ENCODE measurements at places on chromosomes 7 and 10. TPM values are rescaled to one million over a fixed set of nuclear protein-coding genes. Genes with fewer than 3 reads are reported as not detected.
A peak's percentile ranks its signal among the peaks of the same experiment; 100 is the strongest.

Gene ERVW-1
- total RNA-seq, result not detected

Gene GLI3
- total RNA-seq, result not detected

Gene SPDYE2
- 0.47 TPM for total RNA-seq

Gene C10orf120
- total RNA-seq, result not detected

Gene EFCAB10
- total RNA-seq, result not detected

Gene STEAP1B
- total RNA-seq, result 8.8 TPM

Gene NUTM2E
- 0.63 TPM for total RNA-seq

Gene INPP5A
- 93.9 TPM for total RNA-seq

DNA sequence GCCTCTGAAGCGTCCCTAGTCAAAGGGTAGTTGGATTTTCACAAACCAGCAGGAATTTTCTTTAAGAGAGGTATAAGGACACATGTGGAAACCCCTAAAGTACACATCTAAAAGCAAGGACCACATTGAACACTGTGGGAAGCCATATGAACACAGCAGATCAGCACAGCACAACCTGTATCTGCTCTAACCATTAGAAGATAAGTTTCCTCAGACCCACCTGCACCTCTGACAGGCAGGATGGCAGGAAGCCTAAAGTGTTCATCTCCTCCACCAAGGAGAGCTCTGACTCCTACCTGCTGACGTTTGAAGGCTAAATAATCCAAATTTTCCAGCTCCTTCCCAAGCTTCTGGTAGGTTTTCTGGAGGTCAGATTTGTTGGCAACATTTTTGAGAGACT lies 174.4 kb downstream of the CTNNA3 start:
- H3K27me3 ChIP-seq, result no peaks in the 10 kb centered on the region
- DNase-seq, result no peak
- no peak overlapping the region for H3K27ac ChIP-seq
- H3K4me1 ChIP-seq, result no peaks in the 10 kb centered on the region
- H3K4me3 ChIP-seq, result no peak overlapping the region
- H3K36me3 ChIP-seq, result no peaks in the 10 kb centered on the region

DNA sequence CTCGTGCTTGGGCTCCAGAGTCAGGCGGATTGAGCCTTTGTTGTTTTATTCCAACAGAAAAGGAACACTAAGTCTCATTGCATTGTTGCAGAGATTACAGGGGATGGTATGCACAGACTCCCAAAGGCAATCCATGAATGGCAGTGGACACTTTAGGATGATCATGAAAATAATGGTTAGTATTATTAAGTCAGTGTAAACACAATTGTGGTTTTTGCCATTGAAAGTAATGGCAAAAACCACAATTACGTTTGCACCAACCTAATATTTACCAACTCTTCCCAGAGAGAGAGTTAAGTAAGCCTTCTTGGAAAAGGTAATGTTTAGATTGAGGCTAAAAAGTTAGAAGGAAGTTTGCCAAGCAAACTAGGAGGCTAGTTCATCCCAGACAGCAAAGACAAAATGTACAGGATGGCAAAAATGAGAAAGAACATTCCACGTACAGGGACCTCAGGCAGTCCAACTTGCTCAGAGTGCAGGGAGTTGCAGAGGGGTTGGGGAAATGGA lies 72.9 kb upstream of the AMPH start:
- DNase-seq, result no peak
- H3K4me1 ChIP-seq, result no peaks in the 10 kb centered on the region
- H3K4me3 ChIP-seq, result no peak overlapping the region
- peaks cover 9% of the 10 kb centered on the region for H3K27me3 ChIP-seq
- H3K27ac ChIP-seq, result no peak overlapping the region

DNA sequence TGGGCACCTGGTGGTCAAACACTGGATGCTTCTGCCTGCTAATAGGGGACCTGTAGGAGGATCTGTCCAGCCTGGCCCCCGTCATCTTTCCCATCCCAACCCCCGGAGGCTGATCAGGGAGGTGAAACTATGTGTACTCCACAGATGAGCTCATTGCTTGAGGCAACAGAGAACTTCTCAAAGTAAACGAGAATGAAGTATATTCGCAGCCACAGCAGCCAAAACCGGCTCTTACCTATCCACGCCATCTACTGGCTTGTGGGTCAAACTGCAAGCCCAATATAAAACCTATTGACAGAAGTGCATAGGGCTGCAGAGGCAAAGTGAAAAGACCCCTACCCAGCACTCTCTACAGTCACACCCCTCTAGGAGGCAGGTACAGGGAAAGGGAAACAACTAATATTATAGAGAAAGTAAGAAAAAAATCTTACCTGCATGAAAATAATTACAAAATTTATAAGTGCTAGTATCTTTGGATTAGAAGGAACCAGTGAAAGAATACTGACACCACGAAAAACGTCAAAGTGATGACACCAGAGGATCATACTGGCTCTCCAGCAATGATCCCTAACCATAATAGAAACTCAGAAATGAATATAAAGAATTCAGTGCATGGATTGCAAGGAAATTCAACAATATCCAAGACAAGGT lies 973.5 kb downstream of the ANKRD7 start:
- DNase-seq, result peak; percentile 10
- H3K4me3 ChIP-seq, result no peak overlapping the region
- no peaks in the 10 kb centered on the region for H3K4me1 ChIP-seq

DNA sequence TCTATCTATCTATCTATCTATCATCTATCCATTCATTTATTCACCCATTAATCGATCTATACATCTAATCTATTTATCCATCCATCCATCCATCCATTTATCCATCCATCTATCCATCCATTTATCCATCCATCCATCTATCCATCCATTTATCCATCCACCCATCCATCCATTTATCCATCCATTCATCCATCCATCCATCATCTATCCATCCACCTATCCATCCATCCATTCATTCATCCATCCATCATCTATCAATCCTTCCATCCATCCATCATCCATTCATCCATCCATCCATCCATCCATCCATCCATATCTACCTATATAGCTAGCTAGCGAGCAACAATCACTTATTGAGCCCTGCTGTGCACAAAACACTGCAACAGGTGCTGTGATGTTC lies 953.1 kb upstream of the ZNF722 start:
- no peak overlapping the region for H3K4me3 ChIP-seq
- no peak for DNase-seq
- H3K4me1 ChIP-seq, result no peaks in the 10 kb centered on the region

- no peaks in the 10 kb centered on the region for H3K27me3 ChIP-seq
- H3K4me1 ChIP-seq, result no peaks in the 10 kb centered on the region
- no peak overlapping the region for H3K4me3 ChIP-seq
- DNase-seq, result no peak
- no peak overlapping the region for H3K27ac ChIP-seq
Measured at GRCh38 chr7:39172137-39172536, 194.4 kb downstream of the POU6F2 start.

GRCh38 chr10:94361171-94361794 lies 1.5 kb downstream of the NOC3L start:
- peak; percentile 24 for DNase-seq
- peaks cover 26% of the 10 kb centered on the region for H3K36me3 ChIP-seq
- H3K27ac ChIP-seq, result no peak overlapping the region
- no peaks in the 10 kb centered on the region for H3K27me3 ChIP-seq

- no peak overlapping the region for H3K4me3 ChIP-seq
- no peaks in the 10 kb centered on the region for H3K27me3 ChIP-seq
- DNase-seq, result peak; percentile 38
- no peaks in the 10 kb centered on the region for H3K4me1 ChIP-seq
- no peaks in the 10 kb centered on the region for H3K36me3 ChIP-seq
Measured at GRCh38 chr10:115129752-115130151, 36.6 kb downstream of the ATRNL1 start.

GRCh38 chr10:121406823-121407545 lies 191.3 kb downstream of the FGFR2 start:
- H3K27ac ChIP-seq, result no peak overlapping the region
- H3K36me3 ChIP-seq, result no peaks in the 10 kb centered on the region
- H3K27me3 ChIP-seq, result no peaks in the 10 kb centered on the region
- no peak overlapping the region for H3K4me3 ChIP-seq
- H3K4me1 ChIP-seq, result no peaks in the 10 kb centered on the region
- no peak for DNase-seq

- no peaks in the 10 kb centered on the region for H3K27me3 ChIP-seq
- no peaks in the 10 kb centered on the region for H3K36me3 ChIP-seq
- DNase-seq, result no peak
- no peak overlapping the region for H3K4me3 ChIP-seq
- H3K4me1 ChIP-seq, result no peaks in the 10 kb centered on the region
Measured at GRCh38 chr10:109977382-109977806, 30.4 kb upstream of the ADD3 start.

GRCh38 chr10:4943821-4944220 lies 19.4 kb upstream of the AKR1C1 start:
- no peaks in the 10 kb centered on the region for H3K27me3 ChIP-seq
- no peak overlapping the region for H3K27ac ChIP-seq
- no peak for DNase-seq
- no peaks in the 10 kb centered on the region for H3K36me3 ChIP-seq
- no peaks in the 10 kb centered on the region for H3K4me1 ChIP-seq

DNA sequence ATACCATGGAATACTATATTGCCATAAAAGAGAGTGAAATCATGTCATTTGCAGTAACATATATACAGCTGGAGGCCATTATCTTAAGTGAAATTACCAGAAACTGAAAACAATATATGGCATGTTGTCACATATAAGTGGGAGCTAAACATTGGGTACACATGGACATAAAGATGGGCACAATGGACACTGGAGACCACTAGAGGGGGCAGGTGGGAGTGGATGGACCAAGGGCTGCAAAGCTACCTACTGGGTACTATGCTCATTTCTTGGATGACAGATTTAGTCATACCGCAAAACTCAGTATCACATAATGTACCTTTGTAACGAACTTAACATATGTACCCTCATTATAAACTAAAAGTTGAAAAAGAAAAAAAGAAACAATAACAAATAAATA lies 1167.6 kb downstream of the NXPH1 start:
- H3K4me3 ChIP-seq, result no peak overlapping the region
- no peak overlapping the region for H3K27ac ChIP-seq
- no peaks in the 10 kb centered on the region for H3K36me3 ChIP-seq
- H3K27me3 ChIP-seq, result no peaks in the 10 kb centered on the region
- no peaks in the 10 kb centered on the region for H3K4me1 ChIP-seq

GRCh38 chr7:22060863-22061262 lies 115.2 kb upstream of the CDCA7L start:
- H3K4me3 ChIP-seq, result no peak overlapping the region
- no peaks in the 10 kb centered on the region for H3K4me1 ChIP-seq
- H3K27ac ChIP-seq, result no peak overlapping the region
- no peaks in the 10 kb centered on the region for H3K36me3 ChIP-seq

DNA sequence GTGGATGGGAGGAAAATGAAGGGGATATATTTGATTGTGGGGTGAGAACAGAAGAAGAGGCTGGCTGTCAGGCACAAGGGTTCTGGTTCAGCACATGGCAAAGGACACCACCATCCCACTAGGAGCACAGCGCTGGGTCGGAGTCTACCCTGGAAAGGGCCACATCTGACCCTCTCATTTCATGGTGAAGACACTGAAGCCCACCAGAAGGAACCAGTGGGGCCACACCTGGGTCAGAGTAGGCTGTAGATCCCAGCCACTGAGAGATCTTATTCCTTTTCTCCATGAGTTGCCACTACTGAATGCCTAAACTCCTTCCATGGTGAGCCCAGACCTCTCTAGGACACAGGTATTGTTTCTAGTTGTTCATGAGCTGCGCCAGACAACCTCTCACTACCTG lies 25.8 kb downstream of the SFTPD start:
- H3K27me3 ChIP-seq, result no peaks in the 10 kb centered on the region
- H3K4me3 ChIP-seq, result no peak overlapping the region
- H3K36me3 ChIP-seq, result no peaks in the 10 kb centered on the region
- H3K4me1 ChIP-seq, result no peaks in the 10 kb centered on the region
- no peak for DNase-seq

GRCh38 chr10:25934621-25935139 lies 651 bp downstream of the MYO3A start:
- H3K36me3 ChIP-seq, result no peaks in the 10 kb centered on the region
- H3K4me3 ChIP-seq, result peak overlapping the region; percentile 56
- peaks cover 6% of the 10 kb centered on the region for H3K4me1 ChIP-seq
- no peaks in the 10 kb centered on the region for H3K27me3 ChIP-seq

- peaks cover 17% of the 10 kb centered on the region for H3K4me1 ChIP-seq
- no peak overlapping the region for H3K4me3 ChIP-seq
- no peaks in the 10 kb centered on the region for H3K27me3 ChIP-seq
- no peak for DNase-seq
- no peak overlapping the region for H3K27ac ChIP-seq
Measured at GRCh38 chr10:48454302-48455054, 148.0 kb downstream of the MAPK8 start.

- H3K27me3 ChIP-seq, result no peaks in the 10 kb centered on the region
- H3K4me3 ChIP-seq, result no peak overlapping the region
- no peaks in the 10 kb centered on the region for H3K36me3 ChIP-seq
- no peak for DNase-seq
- no peaks in the 10 kb centered on the region for H3K4me1 ChIP-seq
- H3K27ac ChIP-seq, result no peak overlapping the region
Measured at GRCh38 chr10:93319896-93320295, 162.2 kb downstream of the MYOF start.

GRCh38 chr10:117140525-117140902 lies 2.4 kb upstream of the VAX1 start:
- H3K27me3 ChIP-seq, result peaks cover 19% of the 10 kb centered on the region
- peaks cover 4% of the 10 kb centered on the region for H3K4me1 ChIP-seq
- no peak for DNase-seq
- H3K27ac ChIP-seq, result no peak overlapping the region
- H3K4me3 ChIP-seq, result no peak overlapping the region

DNA sequence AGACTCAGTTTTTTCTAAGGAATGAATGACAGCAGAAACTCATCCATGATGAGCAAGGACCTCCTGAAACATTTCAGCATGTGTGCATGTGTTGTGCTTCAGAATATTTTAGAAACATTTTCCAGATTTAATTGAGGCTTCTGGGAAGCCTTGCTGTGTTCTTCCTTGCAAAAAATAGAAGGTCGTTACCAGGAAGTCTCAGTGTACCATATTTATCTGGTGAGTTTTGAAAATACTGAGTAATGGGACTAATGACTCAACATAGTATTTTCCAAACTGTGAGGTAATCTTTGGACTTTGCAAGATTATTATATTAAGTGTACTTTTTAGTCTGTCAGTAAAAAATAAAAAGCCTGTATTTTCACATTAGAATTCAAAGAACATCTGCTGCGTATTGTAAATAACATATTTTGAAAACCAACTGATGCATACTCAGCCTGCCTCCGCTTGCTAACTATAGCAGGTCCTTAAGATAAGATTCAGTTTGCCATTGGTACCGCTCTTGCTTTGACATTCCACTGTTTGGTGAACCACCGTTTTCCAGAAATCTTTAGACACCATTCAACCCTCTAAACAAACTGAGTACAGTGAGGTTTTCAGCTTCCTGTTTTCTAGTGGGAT lies 739.6 kb upstream of the GALNT17 start:
- no peaks in the 10 kb centered on the region for H3K4me1 ChIP-seq
- no peak overlapping the region for H3K27ac ChIP-seq
- H3K4me3 ChIP-seq, result no peak overlapping the region
- no peaks in the 10 kb centered on the region for H3K36me3 ChIP-seq
- no peak for DNase-seq

DNA sequence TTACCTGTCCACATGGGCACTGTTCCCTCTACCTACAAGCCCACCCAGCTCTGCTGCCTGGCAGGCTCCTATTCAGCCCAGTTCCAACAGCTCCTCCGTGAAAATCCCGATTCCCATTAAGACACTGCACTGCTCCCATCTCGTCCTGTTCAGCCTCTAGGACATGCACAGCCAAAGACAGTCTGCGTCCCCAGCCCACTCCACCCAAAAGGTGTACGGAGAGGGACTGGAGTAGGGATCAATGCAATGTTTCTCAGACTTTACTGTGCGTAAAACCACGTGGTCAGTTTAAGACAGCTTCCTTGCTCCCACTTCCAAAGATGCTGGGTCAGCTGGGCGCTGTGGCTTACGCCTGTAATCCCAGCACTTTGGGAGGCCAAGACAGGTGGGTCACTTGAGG lies 19.9 kb downstream of the FGFR2 start:
- no peak overlapping the region for H3K4me3 ChIP-seq
- no peak for DNase-seq
- H3K36me3 ChIP-seq, result no peaks in the 10 kb centered on the region
